Endothelial cell of coronary artery (primary cell): ENCODE measurements at places on chromosomes 7 and 10. TPM values are rescaled to one million over a fixed set of nuclear protein-coding genes. Genes with fewer than 3 reads are reported as not detected.

The BTBD16 gene
- 0.09 TPM in 1 of 2 replicates, not detected in the other for total RNA-seq

The NME8 gene
- total RNA-seq = not detected in 2 replicates

The UNC5B gene
- 16.5 and 23.7 TPM in 2 replicates for total RNA-seq

The OPN4 gene
- total RNA-seq = not detected in 2 replicates

The TMEM176B gene
- 0.09 TPM in 1 of 2 replicates, not detected in the other for total RNA-seq

The SPDYE2B gene
- not detected in 2 replicates for total RNA-seq

The BICC1 gene
- total RNA-seq = 0.45 and 8.1 TPM in 2 replicates

The FAM13C gene
- 0.54 and 0.66 TPM in 2 replicates for total RNA-seq

The OR2A42 gene
- 0.09 TPM in 1 of 2 replicates, not detected in the other for total RNA-seq

The WIPF3 gene
- total RNA-seq = not detected in 2 replicates

The GIMAP5 gene
- total RNA-seq = 13.6 and 42.8 TPM in 2 replicates

The AASS gene
- 29.4 and 42.1 TPM in 2 replicates for total RNA-seq

The VGF gene
- under 0.01 TPM in 1 of 2 replicates, not detected in the other for total RNA-seq

The VIPR2 gene
- not detected in 2 replicates for total RNA-seq

The GPR15LG gene
- total RNA-seq = not detected in 2 replicates

The TAS2R40 gene
- not detected in 2 replicates for total RNA-seq

The NUDT13 gene
- total RNA-seq = 0.63 and 1.6 TPM in 2 replicates

The FOXI2 gene
- total RNA-seq = not detected in 2 replicates

The SGCE gene
- total RNA-seq = 47.1 and 58.1 TPM in 2 replicates

The NIPSNAP2 gene
- total RNA-seq = 34.8 TPM in 2 replicates

The FAM237B gene
- total RNA-seq = not detected in 2 replicates

The PRSS1 gene
- not detected in 2 replicates for total RNA-seq

The KIFBP gene
- total RNA-seq = 28.1 and 39.1 TPM in 2 replicates

The PNLIPRP1 gene
- not detected in 2 replicates for total RNA-seq

The CYP2C19 gene
- total RNA-seq = not detected in 2 replicates

The KDM7A gene
- 4.8 and 7.5 TPM in 2 replicates for total RNA-seq

The HOXA4 gene
- 0.18 and 0.85 TPM in 2 replicates for total RNA-seq

The OR9A2 gene
- not detected in 2 replicates for total RNA-seq

The BAMBI gene
- 2.2 and 8.4 TPM in 2 replicates for total RNA-seq

The ZNF488 gene
- under 0.01 and 0.09 TPM in 2 replicates for total RNA-seq

The GCK gene
- total RNA-seq = 0.19 and 0.27 TPM in 2 replicates

The VWC2 gene
- total RNA-seq = not detected in 2 replicates

The USP54 gene
- total RNA-seq = 4.7 and 9.6 TPM in 2 replicates

The CHAT gene
- not detected in 2 replicates for total RNA-seq

The PTN gene
- 0.27 and 0.56 TPM in 2 replicates for total RNA-seq

The CALY gene
- not detected in 2 replicates for total RNA-seq

The TRIM74 gene
- total RNA-seq = 0.19 TPM in 1 of 2 replicates, not detected in the other

The LMOD2 gene
- 0.09 TPM in 1 of 2 replicates, not detected in the other for total RNA-seq
